ENCODE measurements at places on chromosomes 2 and 18.
A peak's percentile ranks its signal among the peaks of the same experiment; 100 is the strongest.

DNA sequence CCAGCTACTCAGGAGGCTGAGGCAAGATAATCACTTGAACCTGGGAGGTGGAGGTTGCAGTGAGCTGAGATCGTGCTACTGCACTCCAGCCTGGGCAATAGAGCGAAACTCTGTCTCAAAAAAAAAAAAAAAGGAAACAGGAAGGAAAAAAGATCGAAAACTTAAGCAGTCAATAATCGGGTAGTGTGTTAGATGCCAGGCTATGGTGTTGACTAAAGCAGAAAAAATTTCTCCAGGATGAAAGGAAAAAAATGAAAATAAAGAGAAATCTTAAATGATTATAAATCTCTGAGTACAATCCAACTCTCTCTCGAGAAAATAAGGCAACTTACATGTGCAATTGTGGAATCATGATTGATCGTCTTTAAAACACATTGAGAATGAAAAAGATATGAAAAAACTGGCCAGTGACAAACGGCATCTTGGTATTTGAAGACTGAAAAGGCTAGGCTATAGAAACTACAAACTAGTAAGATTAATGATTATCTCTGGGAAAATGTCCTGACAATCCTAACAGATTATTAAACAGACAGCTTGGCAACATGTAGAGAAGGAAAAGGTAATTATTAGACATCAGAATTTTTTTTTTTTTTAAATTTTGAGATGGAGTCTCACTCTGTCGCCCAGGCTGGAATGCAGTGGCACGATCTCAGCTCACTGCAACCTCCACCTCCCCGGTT is 16.3 kb upstream of the EPHA4 start:
- H3K4me3 ChIP-seq: no peak overlapping the region
- peaks cover 20% of the 10 kb centered on the region for H3K27me3 ChIP-seq
- no peaks in the 10 kb centered on the region for H3K36me3 ChIP-seq
- no peaks in the 10 kb centered on the region for H3K4me1 ChIP-seq

DNA sequence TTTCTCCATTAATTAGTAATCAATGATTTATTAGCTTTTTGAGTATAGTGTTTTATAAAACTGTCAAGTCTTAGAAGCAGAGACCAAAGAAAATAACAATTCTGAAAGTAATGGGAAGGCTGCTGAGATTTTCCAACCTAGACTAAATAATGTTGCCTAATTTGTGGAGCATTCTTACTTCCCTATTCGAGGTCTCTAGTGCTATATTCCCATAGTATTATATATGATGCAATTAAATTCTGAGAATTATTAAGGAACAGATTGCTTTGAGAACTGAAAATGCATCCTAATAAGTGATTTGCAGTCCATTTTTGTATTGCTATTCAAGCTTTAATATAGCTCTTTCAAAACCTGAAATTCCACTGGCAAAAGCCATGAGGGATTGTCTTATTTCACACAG is 27.7 kb upstream of the DOCK10 start:
- no peak overlapping the region for H3K27ac ChIP-seq
- DNase-seq: no peak
- H3K4me3 ChIP-seq: no peak overlapping the region
- H3K4me1 ChIP-seq: no peaks in the 10 kb centered on the region

DNA sequence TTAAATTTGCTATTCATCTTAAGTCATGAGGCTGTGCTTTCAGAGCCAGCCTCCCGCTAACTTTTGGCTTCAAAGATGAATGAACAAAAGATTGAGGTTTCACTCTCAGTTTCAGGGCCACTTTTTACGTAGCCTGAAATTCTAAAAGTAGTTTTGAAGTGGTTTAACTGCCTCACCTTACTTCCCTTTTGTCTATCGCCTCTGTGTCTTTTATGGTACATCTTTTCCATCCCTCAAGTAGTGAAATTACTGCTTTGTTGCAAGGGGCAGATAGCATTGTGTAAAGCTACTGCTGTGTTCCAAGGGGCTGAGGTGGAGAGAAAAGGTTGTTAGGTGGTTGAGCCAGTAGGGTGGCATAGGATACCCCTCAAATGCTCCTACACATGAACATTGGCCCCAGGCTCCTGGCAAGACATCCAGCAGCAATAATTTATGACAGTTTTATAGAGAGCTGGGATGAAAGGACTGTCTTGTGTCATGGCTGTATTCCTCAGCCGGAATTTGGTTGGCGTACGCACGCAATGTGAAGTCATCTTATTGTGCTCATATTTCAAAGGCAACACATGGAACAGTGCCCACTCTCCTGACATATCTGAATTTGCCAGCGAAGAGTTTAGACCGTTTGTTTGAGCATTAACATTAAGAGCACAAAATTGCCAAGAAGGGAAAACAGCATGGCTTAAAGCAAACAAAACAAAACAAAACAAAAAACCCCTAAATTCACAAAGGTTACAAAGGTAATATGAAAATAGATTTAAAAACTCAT is 32.2 kb downstream of the QPCT start:
- DNase-seq: peak; percentile 69
- H3K4me1 ChIP-seq: peaks cover 29% of the 10 kb centered on the region
- peak overlapping the region; percentile 98 for H3K27ac ChIP-seq
- H3K4me3 ChIP-seq: peak overlapping the region; percentile 12
- no peaks in the 10 kb centered on the region for H3K36me3 ChIP-seq
- no peaks in the 10 kb centered on the region for H3K27me3 ChIP-seq

- no peaks in the 10 kb centered on the region for H3K36me3 ChIP-seq
- H3K27ac ChIP-seq: no peak overlapping the region
- peaks cover 6% of the 10 kb centered on the region for H3K4me1 ChIP-seq
- no peak overlapping the region for H3K4me3 ChIP-seq
- DNase-seq: no peak
- H3K27me3 ChIP-seq: no peaks in the 10 kb centered on the region
Observed at GRCh38 chr2:55162284-55163006, 69.6 kb downstream of the CLHC1 start.

DNA sequence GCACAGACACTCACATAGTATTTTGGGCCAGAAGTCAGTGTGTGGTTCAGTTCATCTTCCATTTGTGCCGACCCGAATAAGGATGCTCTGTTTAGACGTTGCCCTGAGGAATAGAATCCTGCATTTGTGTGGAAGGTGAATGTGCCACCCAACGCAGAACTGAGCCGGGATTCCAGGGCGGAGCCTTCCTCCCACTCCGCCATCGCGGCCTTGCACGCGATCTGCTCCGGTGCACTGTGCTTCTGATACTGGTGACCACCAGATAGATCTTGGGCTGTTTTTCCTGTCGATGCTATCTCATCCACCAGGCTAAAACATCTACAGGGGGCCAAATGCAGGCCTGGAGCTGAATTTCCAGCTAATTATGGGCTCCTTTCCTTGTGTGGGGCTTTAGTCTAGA is 29.6 kb upstream of the SNTG2 start:
- H3K36me3 ChIP-seq: no peaks in the 10 kb centered on the region
- DNase-seq: no peak
- H3K27me3 ChIP-seq: peaks cover 15% of the 10 kb centered on the region
- no peak overlapping the region for H3K4me3 ChIP-seq

- H3K27me3 ChIP-seq: no peaks in the 10 kb centered on the region
- peaks cover 7% of the 10 kb centered on the region for H3K4me1 ChIP-seq
- H3K36me3 ChIP-seq: no peaks in the 10 kb centered on the region
- H3K27ac ChIP-seq: no peak overlapping the region
Observed at GRCh38 chr18:12998332-12999060, 7.3 kb downstream of the CEP192 start.

DNA sequence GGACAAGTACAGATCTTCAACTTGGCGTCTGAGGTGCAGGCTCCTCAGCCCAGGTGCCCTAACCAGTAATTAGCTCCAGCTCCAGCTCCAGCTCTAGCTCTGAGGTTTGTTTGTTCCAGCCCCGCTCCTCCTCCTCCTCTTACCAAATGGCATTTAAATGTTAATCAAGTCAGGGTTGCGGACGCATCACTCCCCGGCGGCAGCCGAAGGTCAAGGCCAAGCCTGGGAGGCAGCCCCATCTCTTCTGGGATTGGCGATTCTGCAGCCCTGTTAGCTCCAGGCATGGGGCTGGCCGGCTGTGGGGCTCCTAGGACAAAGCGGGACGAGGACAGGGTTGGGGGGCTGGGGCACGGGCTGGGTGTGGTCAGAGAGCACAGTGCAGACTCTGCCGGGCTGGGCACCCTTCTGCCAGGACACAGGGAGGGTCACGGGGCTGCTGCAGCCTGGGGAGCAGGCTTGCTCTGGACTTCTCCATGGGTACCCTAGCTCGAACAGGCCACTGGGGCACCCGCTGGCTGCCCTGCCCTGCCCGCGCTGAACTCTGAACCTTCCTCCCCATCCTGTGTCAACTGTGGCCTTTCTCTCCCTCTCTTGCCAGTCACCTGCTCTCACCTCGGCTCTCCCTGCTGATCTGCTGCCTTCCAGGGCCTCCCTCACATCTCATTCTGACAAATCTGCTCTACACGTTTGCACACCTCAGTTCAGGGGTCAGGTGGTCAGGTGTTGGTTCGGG is 203.3 kb downstream of the CELF4 start:
- no peak overlapping the region for H3K4me3 ChIP-seq
- no peak for DNase-seq
- H3K36me3 ChIP-seq: no peaks in the 10 kb centered on the region
- H3K4me1 ChIP-seq: no peaks in the 10 kb centered on the region
- H3K27ac ChIP-seq: no peak overlapping the region

DNA sequence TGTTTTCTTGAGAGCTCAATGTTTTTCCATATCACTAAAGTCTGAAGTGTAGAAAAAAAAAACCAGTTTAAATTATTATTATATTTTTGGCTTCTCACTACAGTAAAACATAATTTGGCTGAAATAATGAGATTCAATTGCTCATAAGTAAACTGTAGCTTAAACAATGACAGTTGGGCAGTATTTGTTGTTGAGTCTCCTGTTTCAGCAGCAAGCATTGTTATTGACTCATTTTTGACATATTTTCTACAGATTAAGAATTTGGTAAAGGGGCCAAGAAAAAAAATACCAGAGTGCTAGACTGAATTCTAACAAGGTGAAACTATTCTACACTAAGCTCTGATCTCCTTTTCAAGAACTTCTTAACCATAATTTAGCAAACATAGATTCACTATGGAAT is 2070.4 kb upstream of the CELF4 start:
- H3K4me3 ChIP-seq: no peak overlapping the region
- no peaks in the 10 kb centered on the region for H3K36me3 ChIP-seq
- H3K27me3 ChIP-seq: no peaks in the 10 kb centered on the region
- H3K27ac ChIP-seq: no peak overlapping the region
- H3K4me1 ChIP-seq: no peaks in the 10 kb centered on the region
- DNase-seq: no peak

GRCh38 chr18:33562741-33563140 is 15.3 kb upstream of the ASXL3 start:
- H3K4me3 ChIP-seq: no peak overlapping the region
- no peaks in the 10 kb centered on the region for H3K27me3 ChIP-seq
- DNase-seq: no peak
- no peaks in the 10 kb centered on the region for H3K4me1 ChIP-seq
- no peaks in the 10 kb centered on the region for H3K36me3 ChIP-seq

DNA sequence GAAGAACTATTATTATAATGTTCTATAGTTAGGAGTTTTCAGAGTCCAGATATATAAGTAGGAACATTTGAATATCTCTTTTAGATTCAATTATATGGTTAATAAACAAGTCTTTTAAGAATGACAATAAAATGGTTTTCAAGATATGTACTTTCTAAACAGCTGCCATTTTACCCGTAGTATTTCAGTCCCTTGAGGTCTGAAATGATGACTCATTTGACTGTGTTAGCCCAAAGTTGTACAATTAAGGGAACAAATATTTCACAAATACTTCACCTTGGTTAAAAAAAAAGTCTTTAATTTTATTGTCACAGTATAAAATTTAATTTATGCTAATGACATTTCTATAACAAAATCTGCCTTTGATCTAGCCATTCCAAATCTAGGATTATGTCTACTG is 91.6 kb upstream of the TANK start:
- no peaks in the 10 kb centered on the region for H3K36me3 ChIP-seq
- DNase-seq: no peak
- peaks cover 2% of the 10 kb centered on the region for H3K4me1 ChIP-seq
- H3K27ac ChIP-seq: no peak overlapping the region

GRCh38 chr18:38843291-38843690 is 1277.7 kb upstream of the CELF4 start:
- H3K4me1 ChIP-seq: no peaks in the 10 kb centered on the region
- H3K27ac ChIP-seq: no peak overlapping the region
- no peaks in the 10 kb centered on the region for H3K27me3 ChIP-seq
- no peaks in the 10 kb centered on the region for H3K36me3 ChIP-seq
- H3K4me3 ChIP-seq: no peak overlapping the region
- no peak for DNase-seq

GRCh38 chr2:144382849-144383248 is 137.1 kb downstream of the ZEB2 start:
- H3K4me3 ChIP-seq: peak overlapping the region; percentile 8
- DNase-seq: peak; percentile 61
- peaks cover 7% of the 10 kb centered on the region for H3K36me3 ChIP-seq
- H3K27me3 ChIP-seq: peaks cover 17% of the 10 kb centered on the region

DNA sequence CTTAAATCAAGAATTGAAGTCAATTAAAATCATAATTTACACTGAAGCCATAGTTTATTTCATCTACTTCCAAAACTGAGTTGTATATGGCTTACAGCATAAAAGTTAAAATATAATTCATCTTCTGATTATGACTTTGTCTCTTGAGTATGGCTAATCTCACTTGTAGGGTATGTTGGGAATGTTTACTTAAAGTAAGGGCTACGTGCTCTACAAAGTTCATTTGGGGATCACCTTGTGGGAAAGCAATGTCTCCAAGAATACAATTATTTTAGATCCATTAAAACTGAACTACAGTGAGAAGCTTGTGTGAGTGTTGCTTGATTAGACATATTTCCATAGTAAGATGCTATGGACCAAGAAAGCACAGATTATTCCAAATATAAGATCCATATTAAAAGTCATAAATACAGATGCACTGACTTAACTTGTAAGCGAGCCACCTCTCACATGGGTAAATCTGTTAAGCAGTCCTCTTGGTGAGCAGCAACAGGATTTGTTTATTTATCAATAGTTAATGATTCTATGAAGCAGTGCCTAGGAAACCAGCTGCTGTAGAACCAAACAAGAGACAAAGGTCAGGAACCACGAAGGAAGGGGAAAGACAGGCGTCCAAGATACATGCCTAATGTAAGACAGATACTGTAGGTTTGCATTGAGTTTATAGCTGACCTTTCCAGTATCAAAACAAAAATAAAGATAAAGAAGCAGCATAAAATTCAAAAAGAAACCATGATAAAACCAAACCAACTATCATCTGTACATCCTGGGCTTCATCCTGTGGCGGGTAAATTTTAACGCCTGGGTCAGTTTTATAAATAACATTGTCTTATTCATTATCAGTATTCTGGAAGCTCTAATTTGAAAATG is 24.8 kb downstream of the DSG4 start:
- H3K4me1 ChIP-seq: no peaks in the 10 kb centered on the region
- no peak overlapping the region for H3K27ac ChIP-seq
- H3K27me3 ChIP-seq: peaks cover 5% of the 10 kb centered on the region
- no peak overlapping the region for H3K4me3 ChIP-seq
- no peak for DNase-seq

GRCh38 chr2:19807866-19808265 is 93.9 kb downstream of the TTC32 start:
- no peaks in the 10 kb centered on the region for H3K4me1 ChIP-seq
- H3K4me3 ChIP-seq: no peak overlapping the region
- DNase-seq: no peak
- H3K36me3 ChIP-seq: no peaks in the 10 kb centered on the region
- peaks cover 19% of the 10 kb centered on the region for H3K27me3 ChIP-seq

GRCh38 chr2:137969418-137969765 is 5.1 kb downstream of the HNMT start:
- peaks cover 8% of the 10 kb centered on the region for H3K27me3 ChIP-seq
- H3K27ac ChIP-seq: no peak overlapping the region
- no peaks in the 10 kb centered on the region for H3K36me3 ChIP-seq
- H3K4me3 ChIP-seq: no peak overlapping the region
- H3K4me1 ChIP-seq: no peaks in the 10 kb centered on the region
- DNase-seq: no peak

- no peak overlapping the region for H3K27ac ChIP-seq
- no peak overlapping the region for H3K4me3 ChIP-seq
- no peaks in the 10 kb centered on the region for H3K36me3 ChIP-seq
- H3K4me1 ChIP-seq: no peaks in the 10 kb centered on the region
Observed at GRCh38 chr2:205936446-205936845, 149.5 kb downstream of the INO80D start.
